ENCODE measurements at places on chromosomes 16 and 17. TPM values are rescaled to one million over a fixed set of nuclear protein-coding genes. Genes with fewer than 3 reads are reported as not detected.

Gene SMIM5
- polyA plus RNA-seq, result 19.6 TPM

Gene C17orf107
- 2.1 TPM for polyA plus RNA-seq

Gene ADCY9
- polyA plus RNA-seq, result 8.1 TPM

Gene MMP25
- 4.3 TPM for polyA plus RNA-seq

Gene AHSP
- 11.8 TPM for polyA plus RNA-seq

Gene ZNF385C
- 1.4 TPM for polyA plus RNA-seq

- no peak for DNase-seq
Observed at GRCh38 chr16:11342021-11342855, 3.0 kb upstream of the RMI2 start.

DNA sequence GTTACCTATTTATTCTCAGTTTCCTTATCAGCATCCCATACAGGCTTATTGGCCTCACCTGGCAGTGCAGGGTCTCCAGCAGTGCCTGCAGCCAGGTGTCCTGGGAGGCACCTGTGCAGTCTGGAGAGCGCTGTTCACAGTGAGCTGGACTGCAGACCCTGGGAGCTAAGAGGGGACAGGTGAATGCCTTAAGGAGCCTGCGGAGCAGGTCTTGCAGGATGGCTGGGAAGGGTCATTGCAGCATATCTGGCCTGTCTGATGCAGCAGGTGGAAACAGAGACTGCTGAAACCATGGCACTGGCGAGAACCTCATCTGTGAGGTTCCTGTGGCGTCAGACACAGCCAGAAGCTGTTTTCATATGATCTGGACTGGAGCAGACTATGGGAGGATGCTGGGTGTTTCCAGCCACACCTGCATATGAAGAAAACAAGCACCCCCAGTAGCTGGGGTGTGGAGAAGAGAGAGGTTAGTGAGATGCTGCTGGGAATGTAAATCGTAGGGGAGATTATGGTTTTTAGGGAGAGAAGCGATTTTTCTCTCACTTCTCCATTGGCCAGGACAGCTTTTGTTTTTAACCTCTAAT lies 77.0 kb downstream of the NTN1 start:
- no peak for DNase-seq

GRCh38 chr17:32370426-32370825 lies 20.5 kb downstream of the ZNF207 start:
- no peak for DNase-seq

GRCh38 chr17:8126491-8127066 lies 2.7 kb upstream of the HES7 start:
- DNase-seq, result no peak

DNA sequence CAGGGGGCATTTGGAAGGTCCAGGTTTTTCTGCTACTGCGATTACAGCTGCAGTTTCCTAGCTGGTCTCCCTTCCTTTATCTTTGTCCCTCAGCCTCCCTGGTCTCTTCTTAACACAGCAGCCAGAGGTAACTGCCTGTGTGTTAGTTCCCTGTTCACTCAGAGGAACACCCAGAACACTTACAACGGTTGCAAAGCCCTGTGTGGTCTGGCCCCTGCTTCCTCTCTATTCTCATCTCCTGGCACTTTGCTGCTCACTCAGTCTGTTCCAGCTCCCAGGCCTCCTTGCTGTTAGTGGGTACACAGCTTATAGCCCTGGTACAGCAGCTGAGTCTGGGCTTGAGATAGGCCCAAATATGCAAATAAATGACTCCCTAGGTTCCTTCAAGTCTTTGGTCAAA lies 16.4 kb downstream of the NTN1 start:
- DNase-seq, result no peak

GRCh38 chr17:77107506-77108433 lies 33.0 kb upstream of the SEC14L1 start:
- DNase-seq, result no peak

DNA sequence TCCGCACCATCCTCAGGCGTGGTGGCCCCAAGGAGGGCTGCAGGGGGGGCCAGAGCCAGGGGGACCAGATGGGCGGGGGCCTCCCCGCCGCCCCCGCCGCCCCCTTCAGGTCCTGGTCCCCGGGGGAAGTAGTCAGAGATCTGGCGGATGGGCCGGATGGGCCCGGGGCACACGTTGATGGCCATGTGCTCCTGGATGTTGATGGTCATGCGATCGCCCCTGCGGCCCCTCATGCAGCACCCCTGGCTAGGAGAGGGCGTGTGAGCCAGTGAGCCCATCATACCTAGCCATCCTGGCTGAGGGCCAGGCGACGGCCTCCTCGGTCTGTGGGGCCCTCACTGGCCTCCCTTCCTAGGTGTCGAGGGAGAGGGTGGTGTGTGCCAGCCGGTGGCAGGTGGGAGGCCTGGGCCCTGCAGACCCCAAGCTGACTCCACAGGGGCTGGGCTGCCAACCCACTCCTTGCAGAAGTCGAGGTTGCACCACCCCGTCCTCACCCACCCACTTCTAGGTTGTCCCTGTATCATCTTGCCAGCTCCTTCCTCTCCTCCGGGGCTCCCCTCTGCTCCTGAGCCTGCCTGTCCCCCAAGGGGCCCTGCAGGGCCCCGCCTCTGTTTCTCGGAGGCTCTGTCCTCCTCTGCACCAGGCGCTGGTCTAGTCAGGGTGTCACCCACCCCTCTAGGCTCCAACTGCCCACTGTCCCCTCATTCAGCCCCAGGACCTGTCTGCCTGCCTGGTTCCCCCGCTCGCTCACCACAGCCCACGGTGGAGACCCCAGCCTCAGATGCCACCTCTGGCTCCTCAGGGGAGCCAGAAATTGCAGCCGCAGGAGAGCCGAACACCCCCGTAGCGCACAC lies 610 bp downstream of the DOC2A start:
- no peak for DNase-seq

- no peak for DNase-seq
Observed at GRCh38 chr16:72129976-72130656, 36.5 kb downstream of the DHX38 start.
